ENCODE measurements at places on chromosomes 1 and 21. TPM values are rescaled to one million over a fixed set of nuclear protein-coding genes. Genes with fewer than 3 reads are reported as not detected.

DNA sequence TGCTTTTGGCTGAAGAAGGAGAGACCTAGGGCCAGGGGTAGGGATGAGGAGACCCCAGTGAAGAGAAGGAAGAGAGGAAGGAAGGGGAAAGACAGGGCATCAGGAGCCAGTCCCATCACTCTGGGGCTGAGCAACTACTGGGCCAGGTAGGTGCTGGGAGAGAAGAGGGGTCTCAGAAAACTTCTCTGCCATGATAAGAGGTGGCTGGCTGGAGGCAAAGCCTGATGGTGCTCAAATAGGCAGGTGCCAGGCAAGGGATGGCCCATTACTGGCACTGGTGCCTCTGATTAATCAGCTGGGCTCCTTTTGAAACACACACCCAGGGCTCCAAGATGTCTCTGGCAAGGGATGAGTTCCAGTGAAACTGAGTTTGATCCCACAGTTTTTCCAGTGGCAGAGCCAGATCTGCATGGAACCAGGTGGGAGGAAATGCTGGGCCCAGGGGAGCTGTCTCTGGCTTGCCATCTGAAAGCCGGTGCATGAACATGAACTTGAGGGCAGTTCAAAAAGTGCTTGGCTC, 2.8 kb downstream of the CSF1 start:
- no peak for DNase-seq

GCSAML gene
- 2.2 TPM for total RNA-seq

LAPTM5 gene
- 544 TPM for total RNA-seq

RUNX3 gene
- 13.1 TPM for total RNA-seq

ACTN2 gene
- 1.9 TPM for total RNA-seq
